ENCODE measurements at places on chromosomes 5 and 9.
A peak's percentile ranks its signal among the peaks of the same experiment; 100 is the strongest.

GRCh38 chr9:6218099-6218502 lies 2.5 kb downstream of the IL33 start:
- H3K4me3 ChIP-seq = no peak overlapping the region
- no peaks in the 10 kb centered on the region for H3K4me1 ChIP-seq
- peaks cover 55% of the 10 kb centered on the region for H3K27me3 ChIP-seq
- peaks cover 2% of the 10 kb centered on the region for H3K36me3 ChIP-seq

GRCh38 chr5:89346573-89346972 lies 463.6 kb upstream of the MEF2C start:
- no peak overlapping the region for H3K4me3 ChIP-seq
- H3K27ac ChIP-seq = no peak overlapping the region
- no peak for DNase-seq

- H3K4me3 ChIP-seq = no peak within 1 kb of the TSS
- peaks cover 49% of the 10 kb centered on the region for H3K27me3 ChIP-seq
- no peaks in the 10 kb centered on the region for H3K4me1 ChIP-seq
- DNase-seq = no peak
- no peaks in the 10 kb centered on the region for H3K36me3 ChIP-seq
These were observed at the start of gene GDA for GRCh38 chr9:72149231-72149975. Gene GDA, plus strand, starts transcription at chr9:72149440. Its CDS starts 120 bp downstream, at chr9:72149560.

GRCh38 chr9:126219166-126219565 lies 107.5 kb upstream of the MVB12B start:
- H3K36me3 ChIP-seq = no peaks in the 10 kb centered on the region
- H3K4me3 ChIP-seq = no peak overlapping the region
- H3K27ac ChIP-seq = no peak overlapping the region
- DNase-seq = no peak
- H3K27me3 ChIP-seq = peaks cover 86% of the 10 kb centered on the region

DNA sequence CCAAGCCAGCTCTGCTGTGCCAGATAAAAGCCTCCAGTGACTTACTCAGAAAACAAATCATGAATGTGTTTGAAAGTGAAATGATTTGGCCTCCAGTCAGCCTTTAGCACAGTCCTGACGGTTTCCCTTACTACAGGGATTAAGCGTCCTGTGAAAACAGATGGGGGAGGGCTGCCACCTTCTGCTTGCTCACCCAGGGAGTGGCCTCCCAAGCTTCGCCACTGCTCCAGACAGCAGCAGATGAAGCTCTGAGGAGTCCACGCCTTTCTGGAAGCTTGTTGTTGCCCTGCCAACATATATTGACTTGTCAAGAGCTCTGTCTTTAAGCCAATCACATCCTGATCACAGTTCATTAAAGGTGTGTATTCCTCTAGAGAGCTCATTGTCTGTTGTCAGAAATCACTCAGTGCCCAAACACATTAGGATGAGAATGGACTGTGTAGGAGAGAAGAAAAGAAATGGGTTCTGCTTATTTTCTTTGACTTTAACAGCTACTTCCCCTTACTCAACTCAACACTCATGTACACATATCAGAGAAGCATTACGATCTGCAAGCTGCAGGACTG lies 4.9 kb upstream of the FYB1 start:
- no peak overlapping the region for H3K27ac ChIP-seq
- no peak for DNase-seq
- H3K27me3 ChIP-seq = no peaks in the 10 kb centered on the region

- H3K27ac ChIP-seq = no peak overlapping the region
- H3K4me1 ChIP-seq = peaks cover 34% of the 10 kb centered on the region
- H3K4me3 ChIP-seq = peak overlapping the region; percentile 12
- DNase-seq = no peak
- peaks cover 12% of the 10 kb centered on the region for H3K27me3 ChIP-seq
These were observed 1.7 kb downstream of the ITGA1 start for GRCh38 chr5:52789378-52789777.

- H3K4me1 ChIP-seq = peaks cover 14% of the 10 kb centered on the region
- no peak overlapping the region for H3K27ac ChIP-seq
- no peaks in the 10 kb centered on the region for H3K27me3 ChIP-seq
- no peak overlapping the region for H3K4me3 ChIP-seq
- DNase-seq = no peak
- no peaks in the 10 kb centered on the region for H3K36me3 ChIP-seq
These were observed 35.3 kb downstream of the SNX24 start for GRCh38 chr5:122880749-122881148.

- no peaks in the 10 kb centered on the region for H3K27me3 ChIP-seq
- H3K4me1 ChIP-seq = no peaks in the 10 kb centered on the region
- no peak overlapping the region for H3K27ac ChIP-seq
These were observed 119.9 kb downstream of the SPATA31D1 start for GRCh38 chr9:82108474-82108873.

DNA sequence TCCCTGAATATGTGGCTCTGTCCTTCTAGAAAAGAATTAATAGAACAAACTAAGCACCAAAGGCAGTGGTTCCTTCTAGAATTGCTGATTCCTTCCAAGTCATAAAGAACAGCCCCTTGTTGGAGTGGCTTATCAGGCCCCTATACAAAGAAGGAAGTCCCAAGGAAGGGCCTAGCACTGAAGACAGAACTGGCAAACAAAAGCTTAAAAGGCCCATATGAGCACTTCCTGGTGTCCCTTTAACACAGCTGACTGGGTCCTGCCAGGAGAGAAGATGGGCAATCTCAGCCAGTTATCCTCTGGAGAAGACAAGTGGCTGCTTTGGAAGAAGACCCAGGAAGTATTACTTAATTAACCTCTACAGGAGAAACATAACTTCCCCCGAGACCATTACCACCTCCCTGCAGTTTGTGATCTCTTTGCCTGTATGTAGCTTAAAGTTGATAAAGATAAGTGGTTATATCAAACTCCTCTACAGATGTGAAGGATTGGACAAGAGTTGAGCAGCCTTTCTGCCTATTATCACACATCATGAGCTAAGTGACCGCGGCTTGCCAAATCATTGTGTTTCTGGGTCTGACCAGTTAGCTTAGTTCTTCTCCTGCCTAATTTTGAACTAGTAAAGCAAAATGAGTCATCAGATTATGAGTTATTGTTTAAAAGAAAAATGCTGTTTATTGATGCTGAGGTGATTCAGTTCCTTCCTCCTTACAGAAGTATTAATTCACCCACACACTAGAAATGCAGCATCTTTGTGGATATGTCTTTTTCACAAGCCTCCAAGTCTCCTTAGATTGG lies 13.3 kb upstream of the STING1 start:
- DNase-seq = no peak
- H3K27ac ChIP-seq = no peak overlapping the region
- no peaks in the 10 kb centered on the region for H3K27me3 ChIP-seq
- H3K4me3 ChIP-seq = no peak overlapping the region
- H3K4me1 ChIP-seq = no peaks in the 10 kb centered on the region

- no peak for DNase-seq
- H3K4me3 ChIP-seq = no peak overlapping the region
- peaks cover 13% of the 10 kb centered on the region for H3K4me1 ChIP-seq
These were observed 17.1 kb upstream of the IL6ST start for GRCh38 chr5:56011835-56012234.

DNA sequence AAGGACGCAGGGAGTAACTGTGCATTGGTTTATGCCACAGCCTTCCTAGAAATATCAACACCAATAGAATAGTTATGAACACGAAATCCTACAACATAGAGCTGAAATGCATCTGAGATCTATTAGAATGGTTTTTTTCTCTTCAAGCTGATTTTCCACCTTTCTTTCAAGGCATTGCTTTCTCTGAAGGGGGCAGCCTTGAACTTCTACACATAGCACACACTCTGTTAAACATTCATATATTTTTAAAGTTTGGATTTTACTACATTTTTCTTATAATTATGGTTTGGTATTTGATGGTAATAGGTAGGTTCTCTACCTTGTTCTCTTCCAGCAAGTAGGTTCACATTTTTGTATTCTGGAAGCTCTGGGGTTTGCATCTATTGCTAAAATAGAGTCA lies 661.8 kb downstream of the SEMA5A start:
- H3K4me1 ChIP-seq = no peaks in the 10 kb centered on the region
- DNase-seq = no peak
- H3K36me3 ChIP-seq = no peaks in the 10 kb centered on the region
- no peaks in the 10 kb centered on the region for H3K27me3 ChIP-seq
- H3K27ac ChIP-seq = no peak overlapping the region
